ENCODE measurements at places on chromosomes 12 and 14.

DNA sequence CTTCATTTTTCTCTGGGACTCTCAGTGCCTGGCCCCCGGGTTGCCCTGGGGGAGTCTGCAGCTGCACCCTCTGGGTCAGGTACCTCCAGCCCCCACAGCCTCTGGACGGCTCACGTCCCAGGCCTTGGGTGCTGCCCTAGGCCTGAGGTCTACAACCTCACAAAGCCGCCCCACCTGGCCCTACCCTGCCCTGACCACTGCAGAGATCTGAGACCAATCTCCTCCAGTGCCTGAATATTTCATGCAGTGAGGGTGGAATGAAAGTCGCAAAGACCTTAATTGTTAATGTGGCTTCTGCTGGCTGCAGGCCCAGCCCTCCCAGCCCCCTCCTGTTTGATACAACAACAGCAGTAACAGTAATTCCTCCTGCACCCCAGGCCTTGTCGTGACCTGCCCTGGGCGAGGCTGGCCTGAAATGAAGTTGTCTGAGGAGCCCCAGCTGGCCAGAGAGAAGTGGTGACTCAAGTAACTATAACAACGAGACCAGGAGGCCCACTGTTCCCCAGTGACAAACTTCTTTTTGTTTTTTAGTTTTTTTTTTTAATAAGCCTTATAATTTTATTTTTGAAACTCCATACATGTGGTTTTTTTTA is 8.8 kb upstream of the CCDC85C start:
- DNase-seq: no peak

GRCh38 chr12:88703790-88704189 is 123.5 kb upstream of the KITLG start:
- no peak for DNase-seq

DNA sequence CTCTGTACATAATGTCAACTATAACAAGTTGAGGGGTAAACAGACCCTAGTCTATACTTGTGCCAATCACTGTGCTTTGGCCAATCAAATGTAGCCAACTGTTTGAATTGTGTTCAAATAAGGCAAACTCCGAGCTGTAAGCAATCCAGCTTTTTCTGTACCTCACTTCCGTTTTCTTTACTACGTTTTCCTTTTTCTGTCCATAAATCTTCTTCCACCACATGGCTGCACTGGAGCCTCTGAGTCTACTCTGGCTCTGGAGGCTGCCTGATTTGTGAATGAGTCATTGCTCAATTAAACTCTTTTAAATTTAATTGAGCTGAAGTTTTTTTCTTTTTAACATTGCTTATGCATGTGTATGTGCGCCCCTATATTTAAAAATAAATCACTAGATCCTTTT is 29.7 kb downstream of the CLEC1A start:
- DNase-seq: no peak

GRCh38 chr12:129298921-129299320 is 445.6 kb downstream of the GLT1D1 start:
- no peak for DNase-seq

GRCh38 chr14:91484744-91485143 is 25.4 kb downstream of the PPP4R3A start:
- DNase-seq: no peak

DNA sequence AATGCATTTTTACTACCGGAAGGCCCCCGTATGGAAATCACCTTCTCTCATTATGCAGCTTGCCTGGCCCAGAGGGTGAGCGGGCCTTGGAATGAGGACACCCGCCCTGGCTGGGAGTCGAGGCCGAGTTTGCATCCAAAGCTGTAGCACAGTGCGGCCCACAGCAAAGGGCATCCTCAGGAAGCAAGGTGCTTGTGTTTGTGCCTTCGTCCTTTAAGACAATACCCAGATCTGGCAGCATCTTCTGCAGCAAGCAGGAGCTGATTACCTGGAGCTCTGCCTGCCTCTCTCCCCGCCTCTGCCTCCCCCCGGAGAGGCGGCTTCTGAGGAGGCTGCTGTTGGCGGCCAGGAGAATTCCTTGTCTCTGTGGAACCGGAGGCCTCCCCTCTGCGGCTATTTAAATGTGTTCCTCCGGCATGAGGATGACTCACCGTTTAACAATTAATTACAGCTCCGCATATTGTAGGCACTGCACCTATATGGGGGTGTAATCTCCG is 145.3 kb downstream of the CACNA1C start:
- no peak for DNase-seq

GRCh38 chr14:36315159-36315853 is 5.1 kb downstream of the MBIP start:
- no peak for DNase-seq

- DNase-seq: no peak
Observed at GRCh38 chr14:69240527-69241173, 19.3 kb upstream of the GALNT16 start.

DNA sequence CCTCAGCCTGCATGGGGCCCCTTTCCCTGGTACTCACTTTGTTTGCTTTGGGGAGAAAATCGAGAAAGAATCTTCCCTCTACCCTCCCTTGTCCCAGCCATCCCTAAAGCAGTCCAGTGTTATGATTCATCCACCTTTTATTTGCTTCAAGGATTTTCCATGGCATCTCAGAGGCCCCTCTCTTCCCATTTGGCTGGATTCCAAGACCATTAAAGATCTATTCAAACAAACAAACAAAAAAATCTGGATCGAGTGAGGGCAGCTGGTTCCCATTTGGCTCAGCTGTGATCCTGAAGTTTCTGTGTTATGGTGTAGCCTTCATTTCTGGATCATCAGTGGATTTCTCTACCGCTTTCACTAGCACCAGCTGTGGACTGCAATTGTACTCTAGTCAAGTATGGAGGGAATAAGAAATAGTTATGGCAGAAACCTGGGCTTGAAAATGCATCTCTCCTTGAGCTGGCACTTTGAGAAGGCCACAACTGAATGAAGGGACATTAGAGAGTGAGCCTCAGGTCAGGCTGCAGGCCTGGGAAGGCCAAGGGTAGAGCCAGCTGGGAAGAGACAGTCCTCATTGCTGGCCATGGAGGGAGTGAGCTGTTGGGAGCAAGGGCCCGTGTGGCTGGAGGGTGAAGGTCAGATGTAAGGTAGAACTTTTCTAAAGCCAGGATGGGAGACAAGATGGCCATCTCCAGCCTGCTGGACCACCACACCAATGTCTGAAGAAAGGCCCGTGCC is 13.7 kb downstream of the KRT71 start:
- DNase-seq: no peak

- no peak for DNase-seq
Observed at GRCh38 chr12:67807814-67808213, 159.3 kb downstream of the DYRK2 start.

DNA sequence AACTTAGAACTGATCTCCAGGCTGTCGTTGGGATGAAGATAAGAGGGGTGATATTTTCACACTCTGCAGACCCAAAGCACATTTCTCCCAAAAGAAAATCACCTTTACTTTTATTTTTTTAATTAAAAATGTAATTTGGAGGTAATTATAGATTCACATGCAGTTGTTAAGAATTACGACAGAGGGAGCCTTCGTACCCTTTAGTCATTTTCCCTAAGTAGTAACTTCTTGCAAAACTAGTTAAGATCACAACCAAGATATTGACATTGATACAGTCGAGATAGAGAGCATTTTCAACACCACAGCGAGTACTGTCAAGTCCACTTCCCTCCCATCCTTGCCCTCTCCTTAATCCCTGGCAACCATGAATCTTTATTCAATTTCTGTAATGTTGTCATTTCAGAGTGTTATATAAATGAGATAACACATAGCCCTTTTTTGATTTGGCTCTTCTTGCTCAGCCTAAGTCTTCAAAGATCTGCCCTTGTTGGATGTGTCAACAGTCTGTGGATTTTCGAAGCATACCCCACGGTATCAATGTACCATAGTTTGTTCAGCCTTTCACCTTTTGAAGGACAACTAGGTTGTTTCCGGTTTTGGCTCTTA is 39.6 kb downstream of the DNAH10 start:
- DNase-seq: no peak

GRCh38 chr14:100653409-100653808 is 66.2 kb upstream of the BEGAIN start:
- DNase-seq: no peak

DNA sequence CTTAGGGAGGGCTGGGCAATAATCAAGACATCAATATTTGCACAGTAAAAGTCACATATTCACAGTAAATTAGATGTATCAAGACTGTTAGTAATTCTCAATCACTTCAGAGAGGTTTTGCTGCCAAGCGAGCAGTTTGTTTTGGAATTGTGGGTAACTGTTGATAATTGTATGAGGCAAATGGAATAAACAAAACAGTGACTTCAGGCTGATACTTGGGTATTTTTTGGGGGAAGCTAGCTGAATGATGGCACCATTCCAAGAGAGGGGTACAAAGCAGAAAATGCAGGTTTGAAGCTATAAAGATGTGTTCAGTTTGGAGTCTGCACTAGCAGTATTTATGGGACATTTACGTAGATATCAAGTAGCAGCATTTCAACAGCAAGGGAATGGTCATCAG is 232.8 kb upstream of the ATP2B1 start:
- DNase-seq: no peak

DNA sequence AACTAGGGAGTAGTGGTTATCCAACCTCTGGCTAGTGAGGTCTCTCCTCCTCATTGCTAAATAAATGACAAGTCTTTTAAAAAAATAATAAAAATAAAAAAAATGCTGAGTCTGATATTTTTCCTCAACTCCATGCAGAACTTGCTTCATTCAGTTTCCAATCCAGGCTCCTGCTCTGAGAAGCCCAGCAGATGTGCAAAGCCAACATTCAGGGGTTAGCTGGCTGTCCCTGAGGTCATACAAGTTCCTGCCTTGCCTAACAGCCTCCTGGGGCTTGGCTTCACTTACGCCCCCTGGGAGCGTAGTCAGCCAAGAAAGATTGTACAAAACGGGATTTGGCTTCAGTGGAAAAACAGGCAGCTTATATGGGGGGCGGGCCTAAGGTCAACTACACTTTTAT is 23.3 kb downstream of the RTRAF start:
- DNase-seq: no peak

DNA sequence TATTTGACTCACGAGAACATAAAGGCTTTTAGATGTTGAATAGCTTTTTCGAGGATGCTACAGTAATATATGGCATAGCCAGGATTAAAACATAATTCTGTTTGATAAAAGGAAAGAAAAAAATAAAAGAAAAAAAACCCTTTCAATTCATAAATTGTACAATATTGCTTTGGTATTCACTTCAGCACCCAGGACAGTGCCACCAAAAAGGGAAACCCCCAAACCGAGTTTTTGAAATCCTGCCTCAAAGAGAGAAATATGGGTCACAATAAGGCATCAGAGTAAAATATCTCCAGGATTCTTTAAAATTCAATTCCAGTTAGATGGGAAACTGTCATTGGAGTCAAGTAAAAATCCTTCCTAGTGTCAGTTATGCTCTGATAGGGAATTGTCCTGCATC is 551.2 kb upstream of the SEL1L start:
- no peak for DNase-seq

DNA sequence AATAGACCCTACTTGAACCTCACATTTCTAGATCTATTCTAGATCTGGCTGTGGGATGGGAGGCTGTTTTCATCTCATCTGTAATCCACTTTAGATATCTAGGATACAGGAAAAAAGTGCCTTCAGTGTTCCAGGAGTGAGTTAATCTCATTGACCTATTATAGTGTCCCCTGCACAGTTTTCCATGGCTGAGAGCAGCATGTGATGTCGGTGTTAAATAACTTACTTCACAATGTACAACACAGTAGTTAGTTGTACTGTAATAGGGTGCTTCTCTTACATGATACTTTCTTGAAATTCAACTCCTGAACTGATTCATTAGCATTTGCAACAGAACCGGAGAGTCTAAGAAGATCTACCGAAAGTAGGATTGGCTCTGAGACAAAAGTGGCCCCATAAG is 62.6 kb downstream of the TMEM117 start:
- no peak for DNase-seq

GRCh38 chr14:34093883-34094282 is 143.0 kb upstream of the EGLN3 start:
- DNase-seq: no peak

DNA sequence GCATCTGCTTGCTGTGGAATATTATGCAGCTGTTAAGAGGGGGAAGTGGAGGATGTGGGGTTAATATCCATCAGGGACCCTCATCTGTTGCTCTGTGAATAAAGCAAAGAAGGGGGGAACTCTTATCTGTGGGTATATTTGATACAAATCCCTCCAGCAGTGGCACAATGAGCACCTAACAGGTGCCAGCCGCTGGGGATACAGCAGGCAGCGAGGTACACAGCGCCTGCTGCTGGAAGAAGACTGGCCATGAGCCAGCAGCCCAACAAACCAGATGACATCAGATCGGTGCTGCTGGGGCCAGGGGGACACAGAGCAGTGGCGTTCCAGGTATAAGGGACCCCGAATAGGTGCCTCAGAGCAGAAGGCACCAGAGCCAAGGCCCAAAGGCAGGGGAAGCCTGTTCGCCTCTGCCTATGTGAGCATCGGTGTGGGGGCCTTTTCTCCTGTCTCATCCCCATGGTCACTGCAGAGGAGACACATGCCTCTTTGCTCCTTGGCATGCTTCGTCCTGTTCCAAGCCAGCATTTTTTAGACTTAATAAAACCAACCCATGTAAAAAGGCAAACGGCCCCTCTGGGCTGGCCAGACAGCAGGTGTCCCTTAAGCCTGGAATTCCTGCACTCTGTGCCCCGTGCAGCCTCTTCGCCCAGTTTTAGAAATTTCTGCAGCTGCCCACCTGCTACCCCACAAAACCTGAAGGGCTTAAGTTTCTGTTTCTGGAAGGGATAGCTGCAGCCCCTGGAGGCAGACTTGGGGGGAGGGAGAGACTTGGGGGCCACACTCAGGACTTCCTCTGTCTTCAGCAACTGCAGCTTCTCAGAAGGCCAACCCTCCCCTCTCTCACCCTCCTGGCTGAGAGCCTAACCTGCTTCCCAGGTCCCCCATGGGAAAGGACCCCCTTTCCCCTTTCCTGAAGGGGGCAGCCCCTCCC is 1.6 kb upstream of the CKB start:
- DNase-seq: no peak

DNA sequence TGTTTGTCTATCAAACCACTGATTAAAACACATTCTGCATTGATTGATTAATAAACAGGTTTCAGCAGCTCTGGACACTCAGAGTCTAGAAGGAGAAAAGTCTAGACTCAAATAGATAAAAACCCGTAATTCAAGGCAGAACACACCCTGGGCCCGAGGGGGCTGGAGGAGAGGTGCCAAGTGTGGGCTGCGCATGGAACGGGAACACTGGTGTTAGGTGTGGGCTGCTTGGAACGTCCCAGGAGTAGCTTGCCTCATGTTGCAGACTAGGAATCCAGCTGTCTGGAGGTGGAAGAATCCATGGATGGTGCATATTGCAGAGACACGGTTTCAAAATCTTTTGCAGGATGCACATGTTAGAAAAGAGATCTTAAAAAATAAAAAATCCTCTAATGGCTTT is 223.0 kb downstream of the APAF1 start:
- DNase-seq: no peak
